ENCODE measurements at places on chromosomes 6 and 20. TPM values are rescaled to one million over a fixed set of nuclear protein-coding genes. Genes with fewer than 3 reads are reported as not detected.

- no peak for DNase-seq
These were observed 455.0 kb downstream of the RFPL4B start for GRCh38 chr6:112802144-112802543.

GRCh38 chr20:38302786-38303185 is 1.2 kb upstream of the BPI start:
- DNase-seq = no peak

DNA sequence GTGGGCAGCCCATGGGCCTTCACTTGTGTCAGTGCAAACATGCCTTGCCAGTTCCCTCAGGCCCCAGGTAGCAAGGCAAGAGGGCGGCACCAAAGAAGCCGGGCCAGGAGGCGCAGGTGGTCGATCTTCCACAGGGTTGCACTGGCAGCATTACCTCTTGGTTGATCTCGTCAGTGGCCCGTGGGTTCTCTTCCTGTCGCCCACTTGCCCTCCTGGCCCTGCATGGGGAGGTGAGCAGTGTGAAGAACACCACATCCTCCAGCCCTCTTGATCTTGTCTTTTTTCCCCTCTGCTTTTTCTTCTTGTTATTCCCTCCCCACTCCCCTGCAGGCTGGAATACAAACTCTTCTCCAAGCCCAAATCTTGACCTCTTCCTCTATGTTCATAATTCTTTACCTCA is 3.0 kb upstream of the CST11 start:
- no peak for DNase-seq

DNA sequence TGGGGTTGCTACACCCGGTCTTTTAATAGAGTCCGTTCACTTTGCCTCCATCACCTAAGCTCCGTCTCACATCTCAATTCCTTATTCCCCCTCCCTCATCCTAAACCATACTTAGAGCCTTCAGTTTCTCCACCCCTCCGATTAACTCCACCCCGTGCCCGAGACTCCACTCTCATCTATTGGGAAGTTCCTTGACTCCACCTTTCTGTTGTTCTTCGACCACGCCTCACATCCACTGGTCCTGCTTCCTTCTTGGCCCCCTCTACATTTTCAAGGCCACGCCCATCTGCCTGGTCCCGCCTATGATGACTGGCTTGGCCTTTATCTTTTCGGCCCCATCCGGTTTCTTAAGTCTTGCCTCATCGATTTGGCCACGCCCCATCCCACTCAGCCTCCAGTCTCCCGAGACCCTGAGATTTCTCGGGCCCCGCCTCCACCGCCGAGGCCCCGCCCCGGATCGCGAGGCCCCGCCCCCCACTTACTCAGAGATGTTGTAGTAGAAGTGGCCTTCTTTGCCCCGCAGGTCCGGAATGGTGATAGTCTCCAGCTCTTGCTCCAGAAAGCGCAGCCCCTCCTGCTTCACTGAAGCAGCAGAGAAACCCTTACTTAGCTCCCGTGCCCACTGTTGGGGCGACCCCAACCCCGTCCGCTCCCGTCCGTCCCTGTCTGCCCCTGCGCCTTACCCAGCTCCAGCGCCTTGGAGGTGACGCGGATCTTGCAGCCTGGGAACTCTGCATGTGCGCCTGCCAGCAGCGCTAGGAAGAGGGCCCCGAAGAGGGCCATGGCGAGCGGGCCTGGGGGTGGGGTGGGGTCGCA is 1.1 kb downstream of the PLTP start:
- DNase-seq = peak; percentile 98

DNA sequence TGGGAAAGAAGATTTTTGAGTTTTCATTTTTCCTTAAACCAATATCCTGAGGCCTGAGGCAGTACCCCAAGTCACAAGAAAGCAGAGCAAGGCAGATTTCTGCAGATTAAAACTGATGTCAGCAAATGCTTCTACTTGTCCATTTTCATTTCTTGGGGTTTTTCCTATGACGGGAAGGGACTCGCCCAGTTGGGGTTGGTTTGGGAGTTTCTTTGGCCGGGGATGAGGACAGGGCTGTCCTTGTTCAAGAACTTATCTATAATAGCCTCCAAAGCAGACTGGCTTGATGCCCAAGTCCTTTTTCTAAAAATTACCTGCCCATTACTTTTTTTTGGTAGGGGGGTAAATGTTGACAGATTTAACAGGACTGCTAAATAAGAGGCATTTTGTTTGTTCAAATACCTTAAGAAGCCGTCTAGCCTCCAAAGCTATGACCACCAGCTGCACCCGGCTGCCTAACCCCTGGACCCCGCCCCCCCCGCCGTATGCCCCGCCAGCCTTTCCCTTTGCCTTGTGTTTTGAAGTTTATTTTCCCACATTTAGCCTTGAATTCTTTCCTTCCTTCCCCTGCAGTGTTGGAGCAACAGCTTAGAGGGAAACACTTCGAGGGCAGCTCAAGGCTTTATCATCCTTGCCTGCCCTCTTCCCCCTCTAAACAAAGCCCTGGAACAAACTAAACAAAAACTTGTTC is 2.5 kb downstream of the KCNK5 start:
- DNase-seq = no peak

DNA sequence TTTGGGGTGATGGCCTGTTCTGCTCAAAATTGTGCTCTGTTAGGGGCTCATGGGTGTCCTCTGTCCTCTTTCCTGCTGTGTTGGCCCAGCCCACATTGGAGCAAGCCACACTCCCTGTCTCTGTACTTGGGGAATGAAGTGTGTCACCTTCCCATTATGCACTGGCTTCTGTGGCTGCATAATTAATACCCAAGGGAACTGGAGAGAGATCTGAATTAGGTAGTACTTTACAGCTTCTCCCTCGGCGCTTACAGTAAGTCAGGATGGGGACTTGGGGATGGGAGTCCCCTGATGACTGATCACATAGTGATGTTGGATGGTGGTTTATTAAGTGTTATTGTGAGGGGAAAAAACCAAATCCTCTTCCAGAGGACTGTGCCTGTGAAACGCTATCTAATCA is 116.6 kb downstream of the FOXO3 start:
- DNase-seq = no peak

- no peak for DNase-seq
These were observed 147.2 kb downstream of the DOK5 start for GRCh38 chr20:54622333-54623295.

The UST gene
- total RNA-seq = 23.2 TPM

The FAM209B gene
- total RNA-seq = 0.56 TPM

The IL17A gene
- not detected for total RNA-seq
